T-helper 2 cell treated with Interferon-gamma antibody and Interleukin-4, amounts not matched to agents 5 μg/mL and 100 μg/mL, for 36 hours (primary cell): ENCODE measurements at places on chromosomes 5 and 9.

DNA sequence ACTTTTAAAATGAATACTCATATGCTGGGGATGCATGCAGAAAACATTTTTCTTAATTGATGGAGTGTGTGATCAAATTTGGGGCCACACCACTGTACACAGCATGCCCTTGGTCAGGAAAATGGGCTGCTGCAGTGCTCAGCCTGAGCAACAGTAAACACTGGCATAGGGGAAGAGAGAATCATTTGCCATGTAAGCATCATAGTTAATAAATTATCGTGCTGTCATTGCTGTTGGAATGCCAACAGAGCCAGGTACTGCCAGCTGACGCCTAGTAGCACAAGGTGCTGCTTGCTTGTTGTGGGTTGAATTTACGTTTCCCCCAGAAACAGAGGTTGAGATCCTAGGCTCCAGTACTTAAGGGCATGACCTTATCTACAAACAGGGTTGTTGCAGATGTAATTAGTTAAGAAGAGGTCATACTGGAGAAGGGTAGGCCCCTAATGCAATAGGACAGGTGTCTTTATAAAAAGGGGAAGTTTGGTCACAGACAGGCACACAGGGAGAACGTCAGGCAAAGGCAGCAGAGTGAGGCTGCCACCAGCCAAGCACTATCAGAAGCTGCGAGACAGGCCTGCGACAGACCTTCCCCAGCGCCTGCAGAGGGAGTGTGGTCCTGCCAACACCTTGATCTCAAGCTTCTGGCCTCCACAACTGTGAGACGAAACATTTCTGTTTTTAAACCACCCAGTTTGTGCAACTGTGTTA is 25.3 kb downstream of the DAP start:
- no peak for DNase-seq

DNA sequence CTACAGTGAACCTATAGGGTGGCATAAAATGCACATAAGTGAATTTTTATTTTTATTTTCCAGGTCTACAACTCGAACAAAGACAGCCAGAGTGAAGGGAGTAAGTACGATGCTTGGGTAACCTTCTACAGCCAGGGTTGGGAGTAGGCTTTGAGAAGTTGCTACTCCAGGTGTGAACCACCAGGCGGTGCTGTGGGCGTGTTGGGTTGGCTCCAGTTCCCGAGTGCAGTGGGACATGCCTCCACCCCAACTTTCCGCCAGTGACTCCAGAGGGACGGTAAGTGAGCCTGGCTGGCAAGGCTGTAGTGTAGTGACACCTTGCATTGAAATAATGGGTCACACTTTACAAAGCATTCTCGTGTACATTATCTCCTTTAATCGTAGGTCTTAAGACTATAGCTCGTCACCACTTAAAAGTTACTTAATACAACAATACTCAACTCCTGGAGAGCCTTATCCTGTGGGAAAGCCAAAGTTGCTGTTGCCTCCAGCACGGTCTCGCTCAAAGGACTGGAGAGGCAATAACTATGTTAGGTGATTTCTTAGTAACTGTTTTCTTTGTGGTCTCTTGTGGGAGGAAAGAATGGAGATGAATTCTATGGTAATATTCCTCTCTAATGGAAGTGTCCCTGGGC is 244.0 kb downstream of the ARHGAP26 start:
- DNase-seq = no peak

- DNase-seq = no peak
Observed at GRCh38 chr5:130712324-130712723, 452.7 kb downstream of the HINT1 start.

- no peak for DNase-seq
Observed at GRCh38 chr9:75213765-75214164, 125.5 kb downstream of the OSTF1 start.
